Central memory CD4-positive, alpha-beta T cell (primary cell): ENCODE measurements at places on chromosomes 3 and 15.

DNA sequence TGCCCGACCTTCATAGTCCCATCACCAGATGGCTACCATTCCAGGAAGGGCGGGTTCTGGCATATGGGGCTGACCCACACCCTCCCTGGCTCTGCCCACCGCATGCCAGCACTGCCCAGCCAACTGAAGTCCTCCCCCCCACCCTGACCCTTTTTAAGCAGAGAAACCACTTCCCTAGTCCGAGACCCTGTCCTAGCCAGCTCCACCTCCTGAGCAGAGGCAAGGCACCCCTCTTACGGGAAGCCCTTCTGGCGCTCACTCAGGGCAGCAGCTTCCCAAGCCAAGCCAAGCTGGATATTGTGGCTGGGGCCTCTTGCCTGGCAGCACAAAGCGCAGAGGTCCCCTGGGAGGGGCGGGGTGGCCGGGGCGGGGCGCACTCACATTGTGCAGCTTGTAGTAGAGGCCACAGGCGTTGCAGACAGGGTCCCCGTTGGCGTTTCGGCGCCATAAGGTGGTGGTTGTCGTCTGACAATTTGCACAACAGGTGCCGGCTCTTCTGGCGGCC is 11.5 kb downstream of the GATA2 start:
- no peak for DNase-seq

DNA sequence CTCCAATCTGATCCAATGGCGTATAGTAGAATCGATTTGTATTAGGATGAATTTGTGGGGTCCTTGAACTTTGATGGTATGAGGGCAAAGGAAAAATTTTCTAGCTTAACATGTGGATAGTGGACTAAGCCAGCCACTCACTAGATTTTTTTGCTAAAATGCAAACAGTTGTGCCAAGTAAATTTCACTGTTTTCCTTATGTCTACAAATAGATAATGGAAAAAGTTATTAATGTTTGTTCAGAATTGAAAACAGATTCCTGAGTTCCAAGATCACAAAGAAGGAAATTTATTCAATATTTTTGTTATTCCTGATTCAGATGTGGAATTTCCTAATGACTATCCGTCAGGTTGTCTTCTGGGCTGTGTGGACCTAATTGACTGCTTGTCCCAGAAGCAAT is 35.2 kb upstream of the ZNF609 start:
- DNase-seq, result no peak

DNA sequence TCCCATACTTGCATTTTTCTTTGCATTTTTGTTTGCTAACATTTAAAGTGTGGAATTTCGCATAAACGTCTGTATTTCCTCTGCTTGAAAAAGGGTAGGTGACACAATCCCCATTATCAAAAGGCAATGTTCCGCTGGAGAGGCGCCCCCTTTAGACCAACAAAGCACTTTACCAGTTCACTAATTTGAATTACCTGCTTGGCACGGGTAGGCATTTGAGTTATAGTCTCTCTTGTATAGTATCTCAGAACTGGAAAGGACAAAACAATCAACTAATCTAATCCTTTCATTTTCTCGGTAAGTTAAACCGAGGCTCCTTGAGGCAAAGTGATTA is 775 bp upstream of the CCDC39 start:
- peak; percentile 25 for DNase-seq

GRCh38 chr3:124209426-124209825 is 217.5 kb upstream of the ROPN1 start:
- DNase-seq, result no peak

GRCh38 chr3:46950650-46951241 is 25.8 kb downstream of the CCDC12 start:
- DNase-seq, result no peak

GRCh38 chr3:31997500-31997899 is 15.9 kb downstream of the ZNF860 start:
- no peak for DNase-seq

GRCh38 chr3:27978440-27978839 is 256.3 kb upstream of the EOMES start:
- no peak for DNase-seq

DNA sequence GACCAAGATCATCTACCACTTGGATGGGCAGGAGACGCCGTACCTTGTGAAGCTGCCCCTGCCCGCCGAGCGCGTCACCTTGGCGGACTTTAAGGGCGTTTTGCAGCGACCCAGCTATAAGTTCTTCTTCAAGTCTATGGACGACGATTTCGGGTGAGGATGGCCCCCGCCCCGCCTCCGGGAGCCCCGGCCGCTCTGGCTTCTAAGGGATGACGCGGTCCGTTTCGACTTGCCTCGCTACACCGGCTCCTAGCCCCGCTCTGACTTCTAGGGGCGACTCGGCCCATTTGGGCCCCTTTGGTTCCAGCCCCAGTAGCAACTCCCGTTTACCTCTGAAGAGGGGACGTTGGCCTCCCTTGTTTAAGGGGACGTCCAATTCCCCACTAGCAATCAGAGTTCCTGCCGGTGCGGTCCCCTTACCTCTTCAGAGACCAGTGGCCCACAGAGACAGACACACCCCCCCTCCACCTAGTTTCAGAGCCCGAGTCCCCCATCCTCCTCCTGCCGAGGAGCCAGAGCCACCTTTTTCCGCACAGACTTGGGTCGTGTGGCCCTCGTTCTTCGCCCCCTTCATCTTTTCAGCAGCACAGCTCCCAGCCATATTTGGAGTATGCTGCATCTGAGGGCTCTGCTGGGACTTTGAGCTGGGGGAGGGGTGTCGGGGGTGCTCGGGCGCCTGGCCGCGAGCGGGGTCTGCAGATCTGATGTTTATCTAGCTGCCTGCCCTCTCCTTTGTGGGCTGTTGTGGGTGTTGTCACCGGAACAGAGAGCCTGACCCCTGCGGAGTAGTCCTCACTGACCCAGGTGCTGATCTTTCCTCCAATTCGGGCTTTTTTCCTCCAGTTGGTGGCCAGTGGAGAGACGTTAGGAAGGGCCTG is 706 bp downstream of the DVL3 start:
- peak; percentile 37 for DNase-seq

- DNase-seq, result no peak
Observed at GRCh38 chr3:27391796-27392195, 22.6 kb upstream of the NEK10 start.

- DNase-seq, result no peak
Observed at GRCh38 chr3:160478338-160478737, 28.8 kb upstream of the TRIM59 start.

DNA sequence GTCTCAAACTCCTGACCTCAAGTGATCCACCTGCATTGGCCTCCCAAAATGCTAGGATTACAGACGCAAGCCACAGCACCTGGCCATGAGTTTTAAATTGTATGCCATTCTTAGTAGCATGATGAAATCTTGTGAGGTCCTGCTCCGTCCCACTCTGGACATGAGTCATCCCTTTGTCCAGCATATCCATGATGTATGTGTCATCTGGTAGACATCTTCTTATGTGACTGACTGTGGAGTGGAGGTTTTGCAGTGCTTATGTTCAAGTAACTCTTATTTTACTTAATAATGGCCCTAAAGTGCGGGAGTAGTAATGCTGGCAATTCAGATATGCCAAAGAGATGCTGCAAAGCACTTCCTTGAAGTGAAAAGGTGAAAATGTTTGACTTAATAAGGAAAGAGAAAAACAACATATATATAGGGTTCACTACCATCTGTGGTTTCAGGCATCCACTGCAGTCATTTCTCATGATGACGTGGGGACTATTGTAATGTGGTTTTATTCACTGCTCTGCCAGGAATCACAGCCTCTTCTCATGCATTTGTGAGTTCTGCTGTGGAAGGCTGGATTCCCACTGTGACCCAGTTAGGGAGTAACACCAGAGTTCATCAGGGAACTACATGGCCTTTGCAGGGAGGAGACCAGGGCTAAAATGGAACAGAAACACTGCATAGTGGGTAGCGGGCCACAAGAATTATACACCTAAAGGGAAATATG is 204.6 kb upstream of the STRIT1 start:
- no peak for DNase-seq

- DNase-seq, result no peak
Observed at GRCh38 chr3:14913071-14913925, 34.1 kb upstream of the NR2C2 start.

GRCh38 chr3:106611841-106612240 is 743.0 kb upstream of the CBLB start:
- DNase-seq, result no peak

- DNase-seq, result no peak
Observed at GRCh38 chr15:50943638-50944037, 35.2 kb downstream of the AP4E1 start.

DNA sequence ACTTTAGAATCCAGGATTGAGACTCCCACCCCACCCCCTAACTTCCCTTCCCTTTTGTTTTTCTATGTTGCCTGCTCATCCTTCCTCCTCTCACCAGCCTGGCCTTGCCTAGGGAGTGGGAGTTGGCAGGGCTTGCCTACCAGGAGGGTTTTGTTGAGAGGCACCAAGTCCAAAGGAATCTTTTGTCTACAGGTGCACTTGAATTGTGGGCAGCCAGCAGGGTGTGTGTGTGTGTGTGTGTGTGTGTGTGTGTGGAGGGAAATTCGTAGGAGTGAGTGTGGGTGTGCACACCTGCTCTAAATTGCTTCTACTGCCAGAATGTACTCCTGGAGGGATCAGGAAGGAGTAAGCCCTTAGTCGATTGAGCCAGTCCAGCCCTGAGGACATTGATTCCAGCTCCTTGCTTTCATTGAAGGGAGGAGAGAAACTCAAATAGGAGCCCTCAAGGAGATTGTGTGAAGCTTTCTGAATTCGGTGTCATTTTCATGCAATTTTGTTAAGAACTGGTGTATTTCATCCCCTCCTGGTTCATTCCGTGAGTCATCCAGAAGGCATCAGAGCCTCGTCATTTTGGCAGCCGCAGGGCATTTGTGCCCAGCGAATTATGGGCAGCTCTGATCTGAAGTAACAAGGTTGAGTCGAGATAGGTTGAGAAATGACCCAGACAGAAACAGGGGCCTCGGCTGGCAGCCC is 112.1 kb downstream of the SLCO3A1 start:
- DNase-seq, result no peak

- DNase-seq, result peak; percentile 41
Observed at GRCh38 chr15:42704492-42704926, 32.4 kb downstream of the CDAN1 start.

GRCh38 chr15:23912191-23912590 is 225.1 kb upstream of the NDN start:
- no peak for DNase-seq

GRCh38 chr3:104943974-104944373 is 422.7 kb upstream of the ALCAM start:
- no peak for DNase-seq

DNA sequence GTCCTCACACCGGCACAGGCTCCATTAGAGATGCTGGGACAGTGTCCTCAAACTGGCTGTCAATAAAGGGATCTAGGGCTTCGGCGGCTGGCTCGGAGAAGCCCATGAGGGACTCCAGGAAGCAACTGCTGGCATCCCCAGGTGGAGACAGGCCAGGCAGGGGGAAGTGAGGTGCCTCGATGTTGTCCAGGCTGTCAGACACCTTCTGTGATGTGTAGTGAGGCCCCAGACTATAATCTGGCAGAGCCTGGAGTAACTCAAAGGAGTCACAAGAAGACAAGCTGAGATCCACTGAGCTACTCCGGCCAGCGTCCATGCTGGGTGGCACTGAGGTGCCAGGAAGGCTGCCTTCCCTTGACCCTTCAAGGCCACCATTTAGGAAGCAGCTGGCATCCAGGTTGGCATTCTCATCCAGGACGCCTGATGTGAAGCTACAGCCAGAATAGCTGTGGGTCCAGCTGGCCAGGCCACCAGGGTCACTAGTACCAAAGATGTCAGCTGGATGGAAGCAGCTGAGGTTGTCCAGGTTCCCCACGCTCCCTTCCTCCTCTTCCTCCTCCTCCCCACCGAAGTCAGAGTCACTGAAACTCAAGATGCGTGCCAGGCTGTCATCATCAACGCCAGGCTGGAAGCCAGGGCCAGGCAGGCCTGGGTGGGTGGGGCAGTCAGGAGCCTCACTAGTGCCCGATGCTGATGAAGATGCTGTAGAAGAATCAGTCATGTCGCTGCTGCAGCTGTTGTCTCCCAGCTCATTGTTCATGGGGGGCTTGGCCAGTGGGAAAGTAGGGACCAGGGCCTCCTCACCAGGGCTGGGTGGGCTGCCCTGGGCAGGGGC is 10.1 kb downstream of the CSRNP1 start:
- DNase-seq, result no peak

GRCh38 chr15:29756358-29757267 is 65.7 kb downstream of the TJP1 start:
- no peak for DNase-seq

GRCh38 chr3:105402287-105402801 is 35.6 kb downstream of the ALCAM start:
- DNase-seq, result no peak

- DNase-seq, result no peak
Observed at GRCh38 chr3:177746337-177746933, 549.2 kb upstream of the TBL1XR1 start.

- DNase-seq, result no peak
Observed at GRCh38 chr3:137343283-137343682, 385.5 kb downstream of the IL20RB start.

- no peak for DNase-seq
Observed at GRCh38 chr15:91357011-91357410, 257.0 kb downstream of the SV2B start.

DNA sequence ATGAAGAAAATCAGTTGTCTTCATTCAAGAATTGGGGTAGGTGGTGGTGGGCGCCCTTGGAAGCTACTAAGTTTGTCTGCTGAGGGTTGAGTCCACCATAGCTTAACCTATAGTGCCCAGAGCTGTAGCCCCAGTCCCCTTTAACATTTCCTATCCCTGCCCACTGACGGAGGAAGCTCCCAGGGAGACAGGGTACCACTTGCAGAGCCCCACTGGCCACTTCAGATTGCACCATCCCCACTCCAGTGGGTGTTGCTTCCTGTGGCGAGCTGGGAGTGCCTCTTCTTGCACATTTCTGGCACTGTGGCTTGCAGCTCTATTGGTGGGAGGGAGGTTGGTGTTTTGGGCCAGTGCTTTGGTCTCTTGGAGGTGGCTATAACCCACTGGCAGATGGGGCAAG is 2.7 kb downstream of the PXYLP1 start:
- DNase-seq, result no peak

DNA sequence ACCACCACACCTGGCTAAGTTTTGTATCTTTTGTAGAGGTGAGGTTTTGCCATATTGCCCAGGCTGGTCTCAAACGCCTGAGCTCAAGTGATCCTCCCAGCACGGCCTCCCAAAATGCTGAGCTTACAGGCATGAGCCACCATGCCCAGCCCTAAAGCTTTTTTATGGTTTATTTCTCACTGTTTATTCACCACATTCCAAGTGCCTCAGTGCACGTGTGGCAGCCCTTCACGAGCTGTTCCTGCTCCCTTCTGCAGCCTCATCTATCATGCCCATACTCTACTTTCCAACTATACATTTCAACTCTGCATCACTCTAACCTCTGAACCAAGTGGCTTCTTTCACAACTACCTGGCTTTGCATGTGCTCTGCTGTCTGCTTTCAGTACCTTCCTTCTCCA is 17.9 kb upstream of the OSBPL11 start:
- no peak for DNase-seq

DNA sequence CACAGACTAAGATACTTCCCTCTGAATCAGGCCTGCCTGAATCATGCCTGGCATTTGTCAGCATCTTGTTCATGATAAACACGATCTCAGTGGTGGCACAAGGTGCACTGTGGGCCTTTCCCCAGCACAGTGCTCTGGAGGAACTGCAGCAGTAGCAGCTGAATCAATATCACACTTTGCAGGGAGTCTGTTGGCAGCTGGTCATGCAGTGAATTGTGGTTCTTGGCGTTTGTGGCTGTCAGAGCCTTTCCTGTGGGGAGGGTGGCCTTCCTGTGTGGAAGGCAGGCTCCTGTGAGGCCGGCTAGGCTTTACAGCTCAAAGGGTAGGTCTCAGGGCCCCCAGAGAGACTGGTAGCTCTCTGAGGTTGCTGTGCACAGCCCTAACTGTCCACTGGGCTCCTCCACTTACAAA is 54.4 kb upstream of the TLE3 start:
- no peak for DNase-seq

GRCh38 chr3:139909811-139910210 is 25.2 kb upstream of the CLSTN2 start:
- DNase-seq, result no peak
